ENCODE measurements at places on chromosomes 7 and 10. TPM values are rescaled to one million over a fixed set of nuclear protein-coding genes. Genes with fewer than 3 reads are reported as not detected.

DNA sequence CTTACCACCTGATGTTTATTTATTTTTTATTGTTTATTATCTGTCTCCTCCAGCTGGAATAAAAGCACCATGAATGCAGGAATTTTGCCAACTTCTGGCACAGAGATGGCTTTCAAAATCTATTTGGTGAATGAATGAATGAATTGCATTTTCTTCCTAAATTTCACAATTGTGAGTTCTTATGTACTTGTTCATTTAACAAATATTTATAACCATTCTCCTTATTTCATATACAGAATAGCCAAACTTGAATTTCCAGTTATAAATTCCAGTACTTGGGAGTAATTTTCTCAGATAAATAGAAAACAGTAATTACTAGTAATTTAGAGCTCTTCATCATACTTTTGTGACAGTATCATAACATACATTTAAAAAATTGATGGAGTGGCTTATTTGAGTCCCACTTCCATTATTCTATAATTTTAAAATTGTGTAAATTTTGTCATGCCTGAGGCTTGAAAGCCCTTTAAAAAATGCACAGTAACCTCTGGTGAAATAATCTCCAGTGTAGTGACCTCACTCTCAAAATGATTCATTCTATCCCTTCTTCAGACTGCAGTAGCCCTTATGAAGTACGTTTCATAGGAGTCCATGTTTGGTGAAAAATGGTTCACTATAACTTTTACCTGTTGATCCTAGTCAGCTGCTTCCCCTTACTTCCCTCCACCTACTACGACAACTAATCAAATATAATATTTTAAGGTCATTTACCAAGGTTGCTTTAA, 40.0 kb upstream of the SRI start:
- no peak for DNase-seq

- DNase-seq, result no peak
Observed at GRCh38 chr7:22481726-22482125, 18.3 kb downstream of the STEAP1B start.

- DNase-seq, result no peak
Observed at GRCh38 chr7:20650782-20651181, 35.3 kb downstream of the ABCB5 start.

DNA sequence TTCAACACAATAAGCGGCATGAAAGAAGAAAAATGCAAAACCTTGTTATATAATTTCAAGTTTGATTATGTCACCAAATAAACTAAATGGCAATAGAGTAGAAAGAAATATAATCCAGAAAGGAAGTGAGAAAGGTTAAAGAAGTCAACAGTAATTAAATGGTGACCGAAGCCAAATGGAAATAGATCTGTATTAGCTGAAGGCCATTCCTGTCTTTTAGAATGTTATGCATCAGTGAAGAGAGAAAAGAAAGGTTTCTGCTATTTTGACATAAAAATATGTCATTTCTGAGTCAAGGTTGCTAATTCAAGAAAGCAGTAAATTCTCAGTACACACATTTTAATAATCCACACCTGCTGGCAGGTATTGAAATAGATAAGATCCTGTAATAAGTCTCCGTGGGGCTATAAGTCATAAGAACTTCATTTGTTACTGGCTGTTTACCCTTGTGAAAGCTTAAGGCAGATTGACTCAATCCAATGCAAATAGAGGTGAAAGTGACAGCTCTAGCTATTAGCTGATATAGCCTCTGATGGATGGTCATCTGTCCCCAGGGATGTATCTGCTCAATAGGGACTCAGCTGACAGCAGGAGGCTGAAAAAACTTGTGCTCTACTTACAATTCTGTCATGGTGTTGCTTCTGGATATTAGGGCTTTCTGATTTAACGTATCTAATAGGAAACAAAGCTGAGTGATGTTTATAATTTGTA, 152.1 kb downstream of the FZD1 start:
- DNase-seq, result no peak

DNA sequence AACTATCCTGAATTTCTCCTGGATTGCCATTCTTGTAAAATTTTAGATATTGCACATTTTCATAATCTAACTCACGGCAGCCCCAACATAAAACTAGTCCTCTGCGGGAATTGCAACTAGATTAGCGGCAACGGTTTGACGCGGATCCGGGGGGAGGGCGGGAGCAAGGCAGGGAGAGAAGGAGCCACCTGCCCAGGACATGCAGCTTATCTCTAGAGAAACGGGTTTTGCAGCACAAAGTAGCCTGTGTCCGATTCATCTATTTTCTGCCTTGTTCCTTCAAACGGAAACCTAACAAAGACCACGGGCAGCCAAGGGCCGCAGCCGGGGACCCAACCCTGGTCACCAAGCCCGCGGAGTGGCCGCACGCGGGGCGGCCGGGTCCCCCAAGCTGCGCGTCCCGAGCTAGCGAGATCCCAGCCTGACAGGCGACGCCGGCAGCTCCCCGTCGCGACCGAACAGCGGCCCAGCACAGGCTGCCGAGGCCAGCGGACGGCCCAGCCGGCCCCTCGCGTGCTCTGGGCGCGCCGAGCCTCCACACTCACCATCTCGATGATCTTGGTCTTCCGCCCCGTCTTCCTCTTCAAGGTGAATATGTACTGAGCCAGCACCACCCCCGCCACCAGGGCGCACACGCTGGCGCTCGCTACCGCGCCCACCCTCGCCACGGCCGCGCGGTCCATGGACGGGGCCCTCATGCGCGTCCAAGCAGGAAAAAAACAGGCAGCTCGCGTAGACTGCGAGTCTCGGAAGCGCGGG, at the start of gene NT5C3A:
Gene NT5C3A (minus strand): TSS at position 754 of the 759 bp plus-strand sequence. CDS start 71 bp downstream, at position 683.
- DNase-seq, result peak; percentile 57

DNA sequence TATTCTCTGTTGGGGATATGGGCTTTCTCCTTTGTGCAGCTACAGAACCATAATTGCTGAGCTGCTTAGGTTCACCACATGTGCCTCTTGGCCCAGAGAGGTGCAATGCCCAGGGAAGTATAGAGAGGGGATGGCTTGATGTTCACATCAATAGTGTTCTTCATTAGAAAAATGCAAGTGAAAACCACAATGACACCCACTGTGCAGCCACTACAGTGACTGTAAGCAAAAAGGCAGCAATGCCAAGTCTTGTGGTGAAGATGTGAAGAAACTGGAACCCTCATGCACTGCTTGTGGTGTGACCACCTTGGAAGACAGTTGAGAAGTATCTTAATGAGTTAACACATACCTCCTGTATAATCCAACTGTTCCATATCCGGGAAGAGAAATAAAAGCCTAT, 318.9 kb upstream of the ZMIZ1 start:
- DNase-seq, result no peak

GRCh38 chr7:36306722-36307121, 82.9 kb upstream of the ANLN start:
- DNase-seq, result no peak

DNA sequence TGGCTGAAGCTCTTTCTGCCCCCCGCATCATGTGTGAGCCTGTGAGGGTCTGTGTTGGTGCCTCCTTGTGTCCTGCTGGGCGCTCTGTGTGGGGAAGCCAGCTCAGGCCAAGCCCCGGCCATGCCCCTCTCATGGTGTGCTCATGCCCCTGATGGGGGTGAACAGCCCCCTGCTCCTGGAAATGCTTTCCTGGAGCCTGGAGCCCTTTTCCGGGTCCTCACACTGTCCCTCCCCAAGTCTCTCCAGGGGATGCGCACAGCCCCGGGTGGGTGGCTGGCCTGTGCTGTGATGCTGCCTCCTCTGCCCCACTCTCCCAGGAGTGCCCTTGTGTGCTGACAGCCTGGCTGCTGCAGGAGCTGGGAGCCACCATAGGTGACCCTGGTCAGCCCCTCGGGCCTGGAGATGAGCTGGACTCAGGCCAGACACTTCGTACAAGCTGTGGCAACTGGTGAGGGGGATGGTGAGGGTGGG, 20.8 kb upstream of the ZNF862 start:
- DNase-seq, result peak; percentile 27

- no peak for DNase-seq
Observed at GRCh38 chr7:143406002-143406357, 2.7 kb downstream of the EPHA1 start.

Gene CTTNBP2
- 7.2 TPM for total RNA-seq

Gene CRYGN
- not detected for total RNA-seq

Gene ZNF503
- total RNA-seq, result 6.1 TPM
